ENCODE measurements at places on chromosomes 16 and 17.

DNA sequence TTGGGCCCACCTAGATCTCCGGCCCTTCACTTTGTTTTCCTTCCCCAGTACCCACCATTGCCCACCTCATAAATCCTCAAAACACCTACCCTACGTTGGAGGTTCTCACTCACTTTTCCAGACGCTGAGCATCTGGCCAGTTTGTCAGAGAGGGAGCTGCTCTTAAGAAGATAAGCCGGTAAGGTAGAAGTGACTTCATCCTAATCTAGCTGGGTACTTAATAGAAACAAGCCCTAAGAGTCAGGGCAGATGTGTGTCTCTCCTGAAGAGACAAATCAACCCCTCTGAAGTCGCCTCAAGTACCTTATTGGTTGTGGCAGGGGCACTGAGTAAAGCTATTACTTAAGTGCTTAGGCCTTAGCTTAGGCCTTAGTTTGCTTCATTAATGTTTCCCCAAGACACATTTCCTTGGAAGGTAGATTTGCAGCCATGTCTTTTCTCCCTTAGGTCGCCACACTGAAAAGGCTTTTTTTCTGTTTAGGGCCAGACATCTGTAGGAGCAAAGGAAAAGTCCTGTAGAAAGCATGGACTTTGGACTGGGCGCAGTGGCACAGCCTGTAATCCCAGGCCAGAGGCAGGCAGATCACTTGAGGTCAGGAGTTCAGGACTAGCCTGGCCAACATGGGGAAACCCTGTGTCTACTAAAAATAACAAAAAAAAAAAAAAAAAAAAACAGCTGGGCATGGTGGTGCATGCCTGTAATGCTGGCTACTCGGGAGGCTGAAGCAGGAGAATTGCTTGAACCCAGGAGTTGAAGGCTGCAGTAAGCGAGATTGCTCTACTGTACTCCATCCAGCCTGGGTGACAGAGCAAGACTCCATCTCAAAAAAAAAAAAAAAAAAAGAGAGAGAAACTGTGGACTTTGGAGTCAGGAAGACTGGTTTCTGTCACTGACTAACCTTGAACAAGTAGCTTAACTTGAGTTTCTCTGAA, 1.0 kb downstream of the TACO1 start:
- DNase-seq = no peak

DNA sequence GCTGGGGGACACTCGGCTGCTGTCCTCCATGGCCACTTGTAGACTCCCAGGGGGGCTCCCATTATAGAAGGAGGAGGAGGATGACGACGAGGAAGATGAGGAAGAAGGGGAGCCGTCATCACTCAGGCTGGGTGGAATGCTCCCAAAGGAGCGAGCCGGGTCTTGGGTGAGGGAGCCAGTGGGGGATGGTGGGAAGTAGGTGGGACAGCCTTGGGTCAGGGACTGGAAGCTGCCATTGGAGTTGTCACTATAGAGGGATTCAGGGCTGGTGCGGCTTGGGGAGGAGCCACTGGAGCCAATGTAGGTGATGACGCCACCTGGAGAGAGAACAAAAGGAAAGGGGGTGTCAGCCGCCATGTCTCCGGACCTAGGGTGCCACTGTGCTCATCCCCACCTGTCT, 3.3 kb downstream of the NR1D1 start:
- DNase-seq = no peak

DNA sequence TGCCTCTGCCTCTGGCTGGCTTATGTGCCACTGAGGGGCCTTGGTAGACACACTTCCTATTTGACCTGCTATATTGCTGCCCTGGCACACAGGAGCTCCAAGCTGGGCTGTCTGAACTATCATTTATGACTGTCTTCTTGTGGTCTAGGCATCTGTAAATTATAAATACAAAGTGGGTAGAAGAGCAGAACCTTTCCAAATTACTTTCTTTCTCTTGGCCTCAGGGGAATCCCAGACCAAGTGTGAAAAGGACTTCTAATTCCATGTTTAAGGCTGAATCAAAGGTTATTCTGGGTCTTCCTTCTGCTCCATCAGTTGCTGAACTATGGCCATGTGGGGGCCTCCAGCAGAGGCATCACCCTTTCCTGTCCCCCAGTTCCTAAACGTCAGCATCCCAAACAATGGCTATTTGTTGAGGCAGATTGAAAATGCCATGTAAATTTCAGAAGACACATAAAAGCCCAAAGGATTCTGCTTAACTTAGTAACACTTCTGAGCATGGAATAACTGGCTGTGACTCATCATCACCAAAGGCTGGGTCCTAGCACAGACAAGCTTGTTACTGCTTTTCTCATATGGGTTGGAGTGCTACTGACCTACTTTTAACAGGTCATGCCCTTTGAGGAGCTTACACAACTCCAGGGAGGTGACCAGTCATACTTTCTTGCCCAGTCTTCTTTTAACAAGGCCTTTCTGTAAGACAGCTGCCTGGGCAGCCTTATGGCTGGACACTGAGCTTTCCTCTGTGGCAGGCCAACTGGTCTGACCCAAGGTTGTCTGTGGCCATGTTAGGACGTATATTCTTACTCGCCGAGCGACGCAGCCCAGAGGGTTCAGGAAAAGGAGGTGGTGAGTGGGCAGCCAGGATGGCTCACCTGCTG, 154.8 kb downstream of the VPS53 start:
- peak; percentile 78 for DNase-seq

- no peak for DNase-seq
Observed at GRCh38 chr16:66847533-66848067, 3.4 kb downstream of the CA7 start.

DNA sequence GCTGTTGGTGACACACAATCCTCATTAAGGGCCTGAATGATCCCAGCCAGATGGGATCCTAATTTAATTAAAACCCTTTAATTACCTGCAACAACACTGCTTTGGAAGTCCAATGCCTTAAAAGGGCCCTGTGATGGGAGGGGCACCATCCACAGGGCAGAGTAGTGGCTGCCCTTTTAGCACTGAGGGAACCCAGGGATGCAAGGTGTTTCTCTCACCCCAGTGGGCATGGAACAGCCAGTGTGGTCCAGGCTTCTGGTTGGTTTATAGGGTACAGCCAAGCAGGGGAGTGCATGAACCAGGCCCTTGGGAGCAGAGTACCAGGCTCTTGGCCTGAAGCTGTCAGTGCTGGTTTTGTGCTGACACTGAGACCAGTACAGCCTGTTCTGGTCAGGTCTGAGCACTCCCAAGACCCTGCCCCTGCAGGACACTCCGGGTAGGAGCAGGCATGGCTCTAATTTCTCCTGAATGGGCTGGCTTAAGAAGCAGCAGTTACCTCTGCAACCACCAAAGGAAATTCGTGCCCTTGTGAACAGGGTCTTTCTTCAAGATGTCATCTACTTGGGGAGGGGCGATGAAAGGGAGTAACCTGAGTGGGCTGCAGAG, 9.9 kb downstream of the NXPH3 start:
- DNase-seq = no peak
